ENCODE measurements at places on chromosomes 12 and 14.
A peak's percentile ranks its signal among the peaks of the same experiment; 100 is the strongest.

DNA sequence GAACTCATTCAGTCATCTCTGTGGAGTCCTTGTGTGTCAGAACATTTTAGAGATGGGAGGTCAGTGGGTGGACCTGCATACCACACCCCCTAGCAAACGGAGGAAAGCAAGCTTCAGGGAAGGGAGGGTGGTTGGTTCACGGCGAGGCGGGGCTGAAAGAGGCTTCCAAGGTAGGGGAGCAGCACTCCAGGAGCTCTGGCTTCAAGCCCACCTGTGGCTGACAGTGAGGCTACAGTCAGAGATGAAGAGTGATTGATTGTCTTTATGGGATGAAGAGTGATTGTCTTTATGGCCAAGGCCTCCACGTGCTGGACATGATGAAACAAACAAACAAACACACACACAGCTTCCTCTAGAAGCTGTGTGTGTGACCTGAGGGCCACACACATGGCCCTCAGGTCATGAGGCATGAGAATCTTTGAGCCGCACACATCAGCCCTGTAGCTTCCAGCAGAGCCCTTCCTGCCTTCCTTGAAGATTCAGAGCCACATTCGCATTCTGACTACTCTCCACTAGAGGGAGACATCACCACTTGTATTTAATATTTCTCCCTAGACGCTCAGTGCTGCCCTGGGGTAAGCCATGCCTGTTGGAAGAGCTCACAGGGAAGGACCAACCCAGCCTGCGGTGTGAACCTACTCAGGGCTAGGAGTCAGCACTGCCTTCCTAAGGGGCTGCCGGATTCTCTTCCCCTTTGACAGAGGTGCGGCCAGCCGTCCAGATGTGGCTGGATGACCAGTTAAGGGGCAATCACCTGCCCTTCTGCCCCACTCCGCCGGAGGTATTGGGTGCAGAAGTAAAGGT, 54.4 kb upstream of the KCNA1 start:
- peak; percentile 56 for DNase-seq

DNA sequence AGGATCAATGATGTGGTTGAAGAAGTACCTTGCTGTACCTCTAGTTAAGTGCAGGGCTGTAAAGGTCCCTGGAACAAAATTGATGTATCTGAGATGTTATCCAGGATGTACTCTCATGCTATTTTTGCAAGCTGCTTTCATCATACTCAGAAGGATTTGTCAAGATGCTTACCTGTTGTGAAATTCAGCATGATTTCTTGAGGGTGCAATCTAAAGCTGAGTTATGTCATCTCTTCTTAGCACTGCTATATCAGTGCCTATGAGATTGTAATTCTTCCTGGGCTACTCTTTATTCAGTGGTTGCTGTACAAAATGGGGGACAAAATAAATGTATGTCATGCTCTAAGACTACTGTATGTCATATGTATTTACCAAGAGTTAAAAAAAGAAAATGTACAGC, 340.7 kb upstream of the LMO3 start:
- no peak for DNase-seq

DNA sequence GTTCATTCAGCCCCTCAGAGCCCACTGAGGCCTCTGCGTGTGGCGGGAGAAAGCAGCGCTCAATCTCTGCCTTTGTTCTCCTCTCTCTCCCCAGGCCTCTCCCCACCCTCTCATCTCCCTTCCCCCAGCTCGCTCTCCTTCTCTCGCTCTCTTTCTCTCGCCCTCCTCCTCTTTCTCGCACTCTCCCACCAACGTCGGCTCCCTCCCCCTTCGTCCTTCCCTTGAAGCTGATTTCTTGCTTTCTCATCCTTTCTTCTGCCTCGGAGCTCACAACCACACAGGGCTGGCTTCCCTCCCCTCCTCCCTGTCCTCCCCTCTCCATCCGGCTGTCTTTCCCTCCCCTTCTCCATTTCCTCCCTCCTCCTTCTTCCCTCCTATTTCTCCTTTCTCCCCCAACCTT, 96.4 kb downstream of the LRRC74A start:
- no peak for DNase-seq

DNA sequence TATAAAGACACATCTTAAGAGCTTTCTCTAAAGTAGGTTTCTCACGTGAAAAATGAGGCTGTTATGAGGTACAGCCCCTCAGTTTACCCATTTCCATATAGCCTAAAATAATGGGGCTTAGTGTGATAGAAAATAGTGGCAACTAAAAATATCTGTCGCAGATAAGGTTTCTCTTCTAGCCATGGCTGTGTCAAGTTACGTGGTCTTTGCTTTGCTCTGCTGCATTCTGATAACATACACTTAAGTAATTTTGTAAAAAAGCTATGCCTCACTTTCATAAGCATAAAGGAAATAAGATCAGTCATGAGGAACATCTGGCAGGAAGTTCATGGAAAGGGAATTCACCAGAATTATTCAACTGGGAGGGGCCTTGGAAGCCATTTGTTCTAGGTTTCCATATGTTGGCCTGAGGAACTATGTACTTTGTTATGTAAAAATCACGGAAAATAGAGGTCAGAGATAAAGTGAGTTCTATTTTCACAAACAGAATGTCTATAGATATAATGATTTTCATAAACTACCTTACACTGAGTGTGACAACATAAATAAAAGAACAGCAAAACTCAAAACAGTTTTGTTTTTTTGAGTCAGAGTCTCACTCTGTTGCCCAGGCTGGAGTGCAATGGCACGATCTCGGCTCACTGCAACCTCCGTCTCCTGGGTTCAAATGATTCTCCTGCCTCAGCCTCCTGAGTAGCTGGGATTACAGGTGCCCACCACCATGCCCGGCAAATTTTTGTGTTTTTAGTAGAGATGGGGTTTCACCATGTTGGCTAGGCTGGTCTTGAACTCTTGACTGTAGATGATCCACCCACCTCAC, 195.6 kb upstream of the KRR1 start:
- no peak for DNase-seq

DNA sequence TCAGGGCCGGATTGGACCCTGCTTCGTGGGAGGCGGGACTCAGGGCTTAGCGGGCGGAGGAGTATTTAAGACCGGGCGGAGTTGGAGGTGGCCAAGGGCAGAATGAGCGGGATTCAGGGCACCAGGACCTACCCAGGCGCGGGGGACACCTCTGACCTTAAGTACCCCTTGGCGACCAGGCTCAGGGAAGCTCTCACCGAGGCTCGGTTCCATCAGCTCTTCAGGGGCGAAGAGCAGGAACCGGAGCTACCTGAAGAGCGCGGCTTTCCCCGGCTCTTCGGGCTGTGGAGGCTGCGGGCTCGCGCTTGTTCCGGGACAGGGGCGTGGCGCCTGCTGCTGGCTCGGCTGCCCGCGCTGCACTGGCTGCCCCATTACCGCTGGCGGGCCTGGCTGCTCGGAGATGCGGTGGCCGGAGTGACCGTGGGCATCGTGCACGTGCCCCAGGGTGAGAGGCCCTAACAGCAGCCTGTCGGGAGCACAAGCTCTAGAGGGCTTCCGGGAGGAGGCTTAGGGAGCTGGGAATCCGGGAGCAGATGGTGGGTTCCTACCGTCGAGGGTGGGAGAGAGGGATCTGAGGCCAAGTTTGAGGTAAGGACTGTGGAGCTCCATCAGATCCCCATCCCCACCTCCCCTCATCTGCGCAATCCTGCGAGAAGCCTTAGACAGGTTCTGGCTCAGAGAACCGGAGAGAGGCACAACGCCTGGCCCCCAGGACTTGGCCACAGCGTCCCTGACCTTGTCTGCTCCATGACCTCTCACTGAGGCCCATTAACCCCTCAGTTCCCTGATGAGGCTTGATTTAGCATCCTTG, 8.4 kb downstream of the ARHGEF25 start:
- no peak for DNase-seq

GRCh38 chr14:21999402-21999801, 325.8 kb upstream of the OR4E1 start:
- DNase-seq = no peak

- DNase-seq = no peak
Observed at GRCh38 chr12:75694534-75695268, 183.3 kb upstream of the KRR1 start.

GRCh38 chr12:95720146-95720545, 70.4 kb downstream of the NTN4 start:
- no peak for DNase-seq

- DNase-seq = no peak
Observed at GRCh38 chr12:114430306-114430705, 24.4 kb upstream of the TBX5 start.

DNA sequence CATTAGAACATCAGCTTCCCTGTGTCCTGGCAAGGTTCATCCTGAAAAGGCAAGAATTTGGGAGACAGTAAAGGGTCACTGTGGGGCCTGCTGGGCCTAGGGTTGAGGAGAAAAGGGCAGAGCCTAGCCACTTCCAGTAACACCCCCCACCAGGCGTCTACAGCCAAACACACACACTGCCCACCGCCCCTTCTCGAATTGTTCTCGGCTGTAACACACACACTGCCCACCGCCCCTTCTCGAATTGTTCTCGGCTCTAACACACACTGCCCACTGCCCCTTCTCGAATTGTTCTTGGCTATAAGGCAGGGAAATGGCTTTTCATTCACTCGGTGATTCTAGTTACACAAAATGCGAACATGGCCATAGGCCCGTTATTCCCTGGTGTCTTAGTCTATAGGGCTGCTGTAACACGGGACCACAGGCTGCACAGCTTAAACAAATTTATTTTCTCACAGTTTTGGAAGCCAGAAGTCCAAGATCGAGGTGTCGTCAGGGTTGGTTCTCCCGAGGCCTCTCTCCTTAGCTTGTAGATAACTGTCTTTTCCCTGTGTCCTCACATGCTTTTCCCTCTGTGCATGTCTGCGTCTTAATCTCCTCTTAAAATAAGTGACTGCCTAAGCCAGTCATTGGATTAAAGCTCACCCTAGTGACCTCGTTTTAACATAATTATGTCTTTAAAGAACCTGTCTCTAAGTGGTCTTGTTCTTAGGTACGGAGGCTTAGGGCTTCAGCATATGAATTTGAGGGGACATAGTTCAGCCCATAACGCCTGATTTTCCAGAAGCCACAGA, 171.0 kb downstream of the ADGRD1 start:
- no peak for DNase-seq

DNA sequence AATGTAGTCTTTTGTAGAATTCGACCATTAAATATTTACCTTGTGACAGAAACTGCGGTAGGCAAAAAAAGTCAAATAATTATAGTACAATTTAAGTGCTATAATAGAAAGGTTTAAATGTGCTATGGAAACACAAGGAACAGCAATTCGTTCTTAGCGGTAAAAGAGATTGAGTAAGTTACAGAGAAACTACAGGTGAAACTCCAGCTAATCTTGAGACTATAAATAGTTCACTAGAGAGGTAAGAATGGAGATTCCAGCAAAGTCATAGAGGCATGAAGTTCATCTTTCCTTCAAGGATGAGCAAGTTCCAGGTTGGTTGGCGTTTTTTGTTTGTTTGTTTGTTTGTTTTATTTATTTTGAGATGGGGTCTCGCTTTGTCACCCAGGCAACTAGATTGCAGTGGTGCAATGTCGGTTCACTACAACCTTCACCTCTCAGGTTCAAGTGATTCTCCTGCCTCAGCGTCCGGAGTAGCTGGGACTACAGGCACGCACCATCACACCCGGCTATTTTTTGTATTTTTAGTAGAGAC, 878 bp upstream of the R3HDM2 start:
- no peak for DNase-seq

DNA sequence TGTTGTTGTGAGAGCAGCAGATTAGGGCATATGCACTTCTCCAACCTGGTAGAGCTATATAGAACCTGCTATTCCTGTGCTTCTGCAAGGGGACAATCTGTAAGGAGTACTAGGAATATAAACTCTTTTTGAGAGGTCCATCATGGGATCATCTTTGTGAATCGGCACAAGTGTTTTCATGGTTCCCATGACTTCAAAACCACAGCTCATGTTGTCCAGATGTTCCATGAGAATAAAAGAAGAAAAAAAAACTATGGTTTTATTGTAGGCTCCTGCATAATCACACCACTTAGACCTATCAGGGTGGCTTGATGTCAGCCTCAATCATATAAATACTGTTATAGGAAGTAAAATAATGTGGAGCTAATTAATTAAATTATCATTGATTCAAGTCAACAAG, 311.4 kb upstream of the ATP2B1 start:
- DNase-seq = no peak

GRCh38 chr12:56317675-56318074, 1.9 kb upstream of the CNPY2 start:
- DNase-seq = no peak

GRCh38 chr12:75727577-75727976, 216.2 kb upstream of the KRR1 start:
- DNase-seq = no peak

DNA sequence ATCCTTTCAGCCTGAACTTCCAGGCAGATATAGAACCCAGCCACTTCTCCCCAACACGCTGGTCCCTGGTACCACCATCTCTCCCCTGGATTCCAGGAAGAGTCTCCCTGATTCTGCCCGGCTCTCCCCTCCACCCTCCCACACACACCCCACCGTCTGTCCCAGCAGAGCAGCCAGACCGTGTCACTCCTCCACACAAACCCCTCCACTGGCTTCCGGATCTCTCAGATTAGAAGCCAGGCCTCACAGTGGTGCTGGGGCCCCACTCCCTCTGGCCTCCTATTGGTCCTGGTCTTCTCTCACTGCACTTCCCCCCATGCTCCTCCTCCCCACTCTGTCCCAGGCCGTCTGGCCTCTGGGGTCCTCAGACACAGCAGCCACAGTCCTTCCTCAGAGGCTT, 52.4 kb upstream of the CDKN3 start:
- DNase-seq = no peak

GRCh38 chr12:129550353-129550752, 353.5 kb downstream of the TMEM132D start:
- no peak for DNase-seq

- no peak for DNase-seq
Observed at GRCh38 chr12:112503512-112503911, 84.8 kb downstream of the PTPN11 start.

DNA sequence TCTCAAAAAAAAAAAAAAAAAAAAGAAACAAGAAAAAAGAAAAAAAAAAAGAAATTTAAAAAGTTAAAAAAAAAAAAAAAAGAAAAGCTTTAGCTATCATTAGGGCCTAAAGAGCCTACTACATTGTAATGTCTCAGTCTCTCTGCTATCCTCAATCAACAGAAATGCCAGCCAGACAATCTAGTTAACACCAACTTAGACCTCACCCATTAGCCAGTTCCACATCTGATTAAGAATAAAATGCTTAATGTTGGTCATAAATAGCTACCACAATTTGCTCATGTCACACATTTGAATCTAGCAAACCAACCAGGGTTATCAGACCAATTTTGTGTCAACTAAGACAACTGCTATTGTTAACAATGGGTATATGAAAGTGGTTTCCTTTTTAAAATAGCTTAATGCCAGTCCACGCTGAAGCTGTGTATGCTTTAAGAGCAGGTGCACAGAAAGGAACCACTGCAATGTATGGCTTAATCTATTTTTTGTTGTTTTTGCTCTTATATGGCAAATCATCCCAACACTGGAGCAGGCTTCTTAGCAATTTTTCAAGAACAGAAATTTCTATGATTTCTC, 45.5 kb upstream of the SELPLG start:
- no peak for DNase-seq

- no peak for DNase-seq
Observed at GRCh38 chr12:32367381-32367780, 32.0 kb upstream of the FGD4 start.

DNA sequence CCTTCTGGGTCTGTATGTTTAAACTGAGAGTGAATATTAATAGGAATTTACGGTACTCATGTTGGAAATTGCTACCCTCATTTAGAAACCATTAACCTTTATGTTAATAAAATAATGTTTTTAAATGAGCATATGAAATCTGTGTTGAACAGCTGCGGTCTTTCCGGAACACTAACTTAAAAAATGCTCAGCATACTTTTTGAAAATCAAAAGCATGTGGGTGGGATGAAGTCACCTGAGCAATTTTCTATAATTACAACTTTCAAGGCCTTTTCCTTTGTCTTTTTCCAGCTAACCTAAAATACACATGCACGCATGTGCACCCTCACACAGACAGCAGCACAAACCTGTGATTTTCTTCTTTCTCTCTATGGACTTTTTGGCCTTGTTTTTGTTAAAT, 39.8 kb downstream of the BORCS5 start:
- no peak for DNase-seq
